ENCODE measurements at places on chromosomes 3 and 15.

- DNase-seq = no peak
Measured at GRCh38 chr15:68638953-68639515, 60.2 kb downstream of the CORO2B start.

- no peak for DNase-seq
Measured at GRCh38 chr15:66356077-66356358, 467 bp downstream of the TIPIN start.

GRCh38 chr3:143124601-143125520 lies 5.3 kb downstream of the CHST2 start:
- DNase-seq = peak; percentile 61

DNA sequence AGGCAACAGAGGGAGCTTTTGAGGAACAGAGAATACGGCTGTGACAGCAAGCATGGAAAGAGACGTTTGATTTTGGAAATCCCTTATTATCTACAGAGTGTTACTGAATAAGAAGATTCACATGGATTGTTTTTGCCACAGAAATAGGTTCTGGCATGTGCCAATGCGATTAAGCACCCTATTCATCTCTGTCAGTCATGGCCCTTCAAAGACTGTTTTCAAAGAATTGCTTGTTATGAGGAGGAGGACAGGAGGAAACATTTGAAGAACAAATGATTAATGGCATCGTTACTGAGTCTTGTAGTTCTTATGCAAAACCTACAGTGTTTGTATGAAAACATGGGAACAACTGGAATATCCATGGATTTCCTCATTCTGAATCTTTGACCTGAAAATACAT lies 86.2 kb downstream of the EPHA6 start:
- no peak for DNase-seq

- no peak for DNase-seq
Measured at GRCh38 chr3:134326760-134327593, 47.3 kb downstream of the AMOTL2 start.

- DNase-seq = no peak
Measured at GRCh38 chr15:29061746-29062145, 176.0 kb downstream of the APBA2 start.

DNA sequence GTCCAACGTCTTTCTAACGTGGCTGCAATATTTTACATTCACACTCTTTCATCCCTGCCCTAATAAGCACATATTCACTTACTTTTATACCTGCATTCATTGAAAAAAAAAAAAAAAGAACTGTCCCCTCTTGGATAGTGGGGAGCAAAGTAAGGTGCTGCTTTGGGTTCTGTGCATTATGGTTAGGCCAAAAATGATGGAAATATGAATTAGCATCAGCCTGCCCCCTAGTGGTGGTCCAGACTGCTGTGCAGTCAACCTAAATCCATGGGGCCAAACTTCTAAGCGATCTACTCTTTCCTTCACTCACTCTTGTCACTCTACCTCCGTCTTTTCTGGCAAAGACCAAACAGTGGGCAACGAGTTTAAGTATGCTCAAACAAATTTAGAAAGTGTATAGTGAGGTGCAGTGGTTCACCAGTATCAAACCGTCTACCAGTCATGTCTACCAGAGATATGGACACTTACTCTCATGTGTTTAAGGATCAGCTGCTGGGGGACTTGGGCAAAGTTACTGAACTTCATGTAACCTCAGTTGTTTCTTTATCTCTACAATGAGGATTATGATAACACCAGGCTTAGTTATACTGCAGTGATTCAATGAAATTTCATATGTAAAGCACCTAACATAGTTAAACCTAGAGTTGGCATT lies 61.5 kb upstream of the GRM7 start:
- no peak for DNase-seq

DNA sequence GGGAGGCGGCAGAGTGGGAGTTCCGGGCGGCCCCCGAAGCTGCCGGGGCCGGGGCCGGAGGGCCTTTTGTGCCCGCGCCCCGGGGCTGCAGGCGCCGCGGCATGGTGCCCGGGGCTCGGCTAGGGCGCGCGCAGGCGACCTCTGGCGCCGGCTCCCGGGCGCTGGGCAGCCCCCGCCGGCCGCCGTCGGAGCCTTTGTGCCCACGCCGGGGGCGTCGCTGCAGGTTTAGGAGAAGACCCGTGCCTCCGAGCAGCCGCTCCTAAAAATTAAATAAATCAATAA lies 299 bp downstream of the PAQR9 start:
- DNase-seq = no peak

DNA sequence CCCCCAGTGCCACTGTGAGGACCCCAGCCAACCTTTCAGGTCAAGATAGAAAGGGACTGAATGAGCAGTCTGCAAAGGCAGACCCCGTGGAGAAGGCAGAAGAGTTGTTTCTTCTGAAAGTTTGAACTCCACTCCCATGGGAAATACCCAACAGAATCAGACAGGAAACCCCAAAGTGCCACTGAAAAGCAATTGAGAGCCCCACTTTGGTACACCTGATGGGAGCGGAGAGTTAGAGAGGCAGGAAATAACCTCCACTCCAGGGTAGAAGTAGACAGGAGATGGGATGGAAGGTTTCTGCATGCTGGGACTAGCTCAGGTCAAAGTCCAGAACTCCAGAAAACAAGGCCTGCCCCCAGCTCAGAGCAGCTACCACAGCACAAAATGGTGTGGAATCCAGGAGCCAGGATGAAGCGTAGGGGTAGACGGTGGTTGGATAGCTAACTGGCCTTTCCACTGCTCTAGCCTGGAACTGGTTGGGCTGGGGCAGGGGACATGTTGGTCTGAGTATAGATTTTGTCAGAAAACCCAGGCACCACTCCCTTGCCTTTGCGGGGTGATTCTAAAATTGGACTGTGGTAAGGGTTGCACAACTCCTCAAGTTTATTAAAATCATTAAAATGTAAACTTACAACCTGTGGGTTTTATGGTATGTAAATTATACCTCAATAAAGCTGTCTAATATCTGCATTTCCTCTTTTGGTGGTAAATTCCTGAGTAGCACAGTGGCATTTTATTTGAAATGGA lies 1.9 kb upstream of the RAB43 start:
- no peak for DNase-seq

DNA sequence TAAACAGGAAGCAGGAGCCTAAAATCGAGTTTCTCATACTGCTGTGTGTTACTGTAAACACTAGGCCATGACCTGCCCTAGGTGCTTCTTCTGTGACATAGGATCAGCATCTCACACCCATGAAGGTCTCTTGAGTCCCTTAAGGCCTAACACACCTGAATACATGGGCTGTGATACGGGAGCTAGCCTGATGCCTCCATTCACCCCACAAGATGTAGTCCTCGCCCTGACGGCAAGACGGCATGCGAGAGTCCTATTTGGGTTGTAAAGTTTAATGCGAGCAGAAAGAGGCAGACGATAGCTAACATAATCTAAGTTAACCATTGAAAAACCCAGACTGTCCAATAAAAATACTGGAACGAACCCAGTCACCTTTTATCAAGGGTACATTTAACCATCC lies 241.1 kb upstream of the ICE2 start:
- DNase-seq = no peak

DNA sequence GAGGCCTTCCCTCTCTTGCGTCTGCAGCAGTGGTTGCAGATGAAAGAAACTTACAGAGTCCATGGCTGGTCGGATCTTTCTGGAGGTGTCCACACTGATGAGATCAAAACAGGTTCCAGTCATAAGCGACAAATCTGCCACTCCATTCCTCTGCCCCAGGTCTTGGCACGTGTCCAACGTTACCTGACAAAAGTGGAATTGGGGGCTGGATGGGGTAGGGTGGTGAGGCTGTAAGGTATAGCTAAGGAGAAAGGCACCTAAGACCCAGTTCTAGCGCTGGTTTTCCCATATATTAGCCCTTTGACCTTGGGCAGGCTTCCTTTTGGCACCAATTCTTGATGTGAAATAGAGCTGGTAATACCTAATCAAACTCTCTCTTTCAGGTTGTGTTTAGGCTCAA lies 11.0 kb downstream of the FAM43A start:
- DNase-seq = no peak

- no peak for DNase-seq
Measured at GRCh38 chr3:197486861-197487260, 68.9 kb downstream of the BDH1 start.

GRCh38 chr15:40157778-40158447 lies 3.0 kb upstream of the BUB1B start:
- DNase-seq = no peak

DNA sequence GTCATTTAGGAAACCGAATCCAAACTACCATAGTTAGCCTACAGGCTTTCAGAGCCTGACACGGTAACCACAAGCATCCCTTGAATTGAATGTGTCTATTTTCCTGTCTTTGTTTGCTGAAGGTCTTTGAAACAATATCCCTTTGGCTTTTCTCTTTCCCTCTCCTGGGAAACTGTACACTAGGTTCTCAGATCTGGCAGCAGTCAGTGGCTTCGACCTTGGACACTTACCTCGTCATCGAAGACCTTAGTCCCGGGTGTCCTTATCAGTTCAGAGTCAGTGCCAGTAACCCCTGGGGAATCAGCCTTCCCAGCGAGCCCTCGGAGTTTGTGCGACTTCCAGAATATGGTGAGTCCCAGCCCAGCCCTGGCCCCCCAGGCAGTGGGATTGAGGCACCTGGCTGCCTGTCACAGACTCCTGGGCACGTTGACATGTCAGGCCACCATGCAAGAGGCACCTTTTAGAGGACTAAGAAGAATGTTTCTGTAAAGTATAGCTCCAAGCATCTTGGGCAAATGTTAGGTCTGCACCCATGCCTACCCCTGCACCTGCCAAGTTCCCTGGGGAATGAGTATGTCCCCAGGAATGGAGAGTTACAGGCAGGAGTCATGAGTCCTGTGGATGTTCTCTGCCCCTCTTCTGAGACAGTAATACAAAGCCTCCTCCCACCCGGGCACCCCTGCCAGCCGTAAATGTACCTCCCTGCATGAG lies 30.4 kb upstream of the UMPS start:
- no peak for DNase-seq

GRCh38 chr15:37044915-37045648 lies 55.3 kb downstream of the MEIS2 start:
- no peak for DNase-seq

GRCh38 chr3:14434498-14435151 lies 32.2 kb downstream of the SLC6A6 start:
- no peak for DNase-seq

DNA sequence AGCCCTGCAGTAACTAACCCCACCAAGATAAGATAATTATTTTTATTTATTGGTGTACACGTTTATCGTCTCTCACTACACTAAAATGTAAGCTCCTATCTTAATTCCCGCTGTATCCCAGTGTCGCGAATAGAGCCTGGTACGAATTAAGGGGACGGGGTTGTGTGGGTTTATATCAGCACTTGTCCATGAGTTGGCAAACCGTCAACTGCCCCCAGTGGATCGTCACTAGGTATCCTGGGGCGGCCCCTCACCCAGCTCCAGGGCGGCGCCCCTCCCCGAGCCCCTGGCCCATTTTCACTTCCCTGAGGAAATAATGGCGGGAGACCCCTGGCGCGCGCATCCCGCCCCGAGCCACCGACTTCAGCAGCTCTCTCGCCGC lies 465 bp downstream of the RUVBL1 start:
- no peak for DNase-seq

DNA sequence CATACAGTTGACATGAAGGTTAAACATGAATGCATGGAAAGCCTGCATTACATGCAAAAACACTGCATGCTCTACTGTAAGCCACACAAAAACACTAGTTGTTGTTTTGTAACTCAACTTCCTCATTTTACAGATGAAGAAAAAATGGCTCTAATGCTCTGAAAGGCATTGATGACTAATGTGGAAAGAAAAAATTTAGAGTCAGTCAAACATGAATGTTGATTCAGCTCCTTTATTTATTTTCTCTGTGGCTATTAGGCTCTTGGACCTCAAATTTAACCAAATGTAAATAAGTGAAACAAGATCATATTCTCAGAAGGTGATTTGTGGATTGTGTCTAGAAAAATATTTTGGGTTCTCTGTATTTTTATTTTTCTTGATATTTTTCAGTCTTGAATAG lies 336.7 kb upstream of the ZNF717 start:
- DNase-seq = no peak

GRCh38 chr3:26652164-26652563 lies 29.6 kb downstream of the LRRC3B start:
- DNase-seq = no peak

GRCh38 chr3:114404590-114404989 lies 110.8 kb downstream of the TIGIT start:
- DNase-seq = no peak

GRCh38 chr3:180694321-180694720 lies 15.0 kb upstream of the CCDC39 start:
- DNase-seq = no peak

GRCh38 chr15:36863570-36863969 lies 236.8 kb downstream of the MEIS2 start:
- no peak for DNase-seq

DNA sequence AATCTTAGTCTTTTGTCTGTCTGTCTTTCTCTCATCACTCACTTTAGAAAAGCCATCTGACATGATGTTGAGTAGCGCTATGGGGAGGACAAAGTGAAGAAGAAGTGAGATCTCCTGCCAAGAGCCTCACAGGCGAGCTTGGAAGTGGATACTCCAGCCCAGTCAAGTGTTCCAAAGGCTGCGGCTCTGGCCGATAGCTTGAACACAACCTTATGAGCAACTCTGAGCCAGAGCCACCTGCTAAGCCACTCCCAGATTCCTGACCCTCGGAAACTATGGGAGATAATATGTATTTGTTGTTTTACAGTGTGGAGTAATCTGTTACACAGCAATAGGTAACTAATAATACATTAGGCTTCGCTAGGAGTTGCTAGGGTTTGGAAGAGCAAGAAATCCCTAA lies 76.2 kb downstream of the MB21D2 start:
- no peak for DNase-seq
